RWPE2 (cell line): ENCODE measurements at places on chromosomes 5 and 9.

DNA sequence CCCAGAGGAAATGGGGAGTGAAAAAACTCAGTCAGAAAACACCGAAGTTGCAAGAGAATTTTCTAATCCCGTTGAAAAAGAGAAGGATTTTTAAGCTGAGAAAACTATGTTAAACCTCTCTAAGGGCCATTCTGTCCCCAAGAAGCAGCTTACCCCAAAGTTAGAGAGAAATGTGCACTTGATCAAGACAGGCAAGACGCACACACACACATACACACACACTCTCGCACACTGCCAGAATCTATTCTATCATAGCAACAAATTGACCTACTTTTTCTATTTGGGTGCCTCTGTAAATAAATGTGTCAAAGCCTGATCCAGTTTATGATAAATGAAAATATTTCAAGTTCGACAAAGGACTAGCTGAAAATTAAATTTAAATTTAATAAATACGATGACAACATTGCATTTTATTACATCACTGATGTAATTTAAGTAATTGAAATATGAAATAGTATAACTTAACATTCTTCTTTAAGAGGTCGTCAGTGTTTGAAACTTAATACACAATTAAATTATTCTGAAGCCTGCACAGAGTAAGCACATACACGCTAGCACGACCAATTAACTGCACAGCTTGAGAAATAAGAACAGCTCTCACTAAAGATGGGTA lies 5.9 kb downstream of the NFIL3 start:
- DNase-seq = no peak

DNA sequence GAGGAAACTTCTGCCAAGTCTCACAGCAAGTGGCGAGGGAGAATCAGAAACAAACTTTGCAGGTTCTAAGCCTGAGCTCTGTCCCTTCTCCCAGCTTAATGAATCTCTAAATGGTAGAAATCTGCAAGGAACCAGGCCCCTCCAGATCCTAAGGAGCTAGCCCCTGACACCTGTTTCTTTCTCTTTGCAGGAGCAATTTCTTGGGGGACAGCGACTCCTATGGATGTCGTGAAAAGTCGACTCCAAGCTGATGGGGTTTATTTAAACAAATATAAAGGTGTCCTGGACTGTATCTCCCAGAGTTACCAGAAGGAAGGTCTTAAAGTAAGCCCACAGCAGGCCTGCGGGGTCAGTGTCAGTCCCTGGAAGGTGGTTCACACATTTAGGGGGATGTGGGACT lies 21.8 kb downstream of the IL9 start:
- no peak for DNase-seq

DNA sequence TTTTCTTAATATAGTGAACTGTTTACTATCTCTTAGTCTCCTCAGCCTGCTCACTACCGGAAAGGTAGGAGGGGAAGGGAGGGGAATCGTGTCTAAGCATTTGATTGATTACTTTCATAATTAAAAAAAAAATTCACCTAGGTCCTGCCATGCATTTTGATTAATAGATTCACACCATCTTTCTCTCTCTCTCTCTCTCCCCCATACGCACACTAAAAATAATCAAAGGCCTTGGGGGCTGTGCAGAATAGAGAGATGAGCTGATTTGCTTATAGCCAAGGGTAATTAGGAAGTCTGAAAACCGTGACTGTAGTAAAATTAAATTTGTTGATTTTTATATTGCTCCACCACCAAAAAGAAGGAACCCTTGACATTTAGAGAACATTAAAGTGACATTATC lies 49.6 kb downstream of the CD180 start:
- no peak for DNase-seq

DNA sequence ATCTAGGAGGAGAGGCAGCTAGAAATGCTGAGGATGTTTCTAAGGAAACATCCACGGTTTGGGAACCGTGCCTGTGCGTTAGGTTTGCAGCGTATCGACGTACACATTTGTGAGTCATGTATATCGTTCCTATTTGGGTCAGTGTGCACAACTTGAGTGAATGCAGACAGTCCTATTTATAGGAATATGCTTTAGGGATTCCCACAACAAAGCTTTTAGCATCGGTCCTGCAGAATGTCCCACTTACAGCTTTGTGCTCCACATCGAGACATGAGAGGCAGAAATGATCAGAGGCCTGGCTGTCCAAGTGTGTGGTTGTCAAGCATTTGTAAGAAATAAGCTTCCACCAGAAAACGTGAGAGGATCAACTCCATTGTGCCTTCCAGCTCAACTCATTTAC lies 1282.7 kb upstream of the WWC1 start:
- DNase-seq = no peak

DNA sequence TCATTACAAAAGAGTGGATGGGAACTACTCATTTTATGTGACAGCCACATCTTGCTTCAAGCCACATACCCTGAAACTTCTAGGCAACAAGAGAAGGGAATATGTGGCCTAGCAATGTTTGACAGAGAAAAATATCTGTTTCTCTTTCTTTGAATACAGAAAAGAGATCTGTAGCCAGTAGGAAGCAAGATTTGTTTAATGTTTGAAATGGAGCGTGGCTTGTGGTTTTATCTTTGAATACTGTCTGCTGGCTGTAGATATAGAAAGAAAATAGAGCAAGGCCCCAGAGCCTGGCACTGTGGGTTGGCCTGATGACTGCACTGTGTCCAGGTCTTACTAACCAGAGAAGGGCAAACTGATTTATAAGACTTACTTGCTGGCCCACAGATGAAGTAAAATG lies 133.8 kb downstream of the ARHGEF28 start:
- DNase-seq = no peak
